Fibroblast of villous mesenchyme (primary cell): ENCODE measurements at places on chromosomes 1 and 21. TPM values are rescaled to one million over a fixed set of nuclear protein-coding genes. Genes with fewer than 3 reads are reported as not detected.

- no peak for DNase-seq
Observed at GRCh38 chr1:157081707-157082106, 17.9 kb downstream of the ETV3L start.

Gene LYPLA2
- total RNA-seq, result 46.7 and 48.8 TPM in 2 replicates

Gene LORICRIN
- not detected in 2 replicates for total RNA-seq

Gene FBXO28
- total RNA-seq, result 27.4 and 41.5 TPM in 2 replicates

Gene ADAMTS4
- total RNA-seq, result 6.8 and 8.2 TPM in 2 replicates

GRCh38 chr1:201228011-201228983 is 37.7 kb downstream of the IGFN1 start:
- DNase-seq, result no peak

DNA sequence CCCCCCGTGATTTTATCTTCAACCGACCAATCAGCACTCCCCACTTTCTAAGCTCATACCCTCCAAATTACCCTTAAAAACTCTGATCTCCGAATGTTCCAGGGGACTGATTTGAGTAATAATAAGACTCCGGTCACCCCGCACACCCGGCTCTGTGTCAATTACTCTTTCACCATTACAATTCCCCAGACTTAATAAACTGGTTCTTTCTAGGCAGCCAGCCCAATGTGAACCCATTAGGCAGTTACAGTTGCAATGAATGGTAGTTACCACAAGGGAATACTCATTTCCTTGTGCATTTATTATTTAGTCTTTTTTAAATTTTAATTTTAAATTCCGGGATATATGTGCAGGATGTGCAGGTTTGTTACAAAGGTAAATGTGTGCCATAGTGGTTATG is 177.9 kb downstream of the HFM1 start:
- DNase-seq, result no peak

DNA sequence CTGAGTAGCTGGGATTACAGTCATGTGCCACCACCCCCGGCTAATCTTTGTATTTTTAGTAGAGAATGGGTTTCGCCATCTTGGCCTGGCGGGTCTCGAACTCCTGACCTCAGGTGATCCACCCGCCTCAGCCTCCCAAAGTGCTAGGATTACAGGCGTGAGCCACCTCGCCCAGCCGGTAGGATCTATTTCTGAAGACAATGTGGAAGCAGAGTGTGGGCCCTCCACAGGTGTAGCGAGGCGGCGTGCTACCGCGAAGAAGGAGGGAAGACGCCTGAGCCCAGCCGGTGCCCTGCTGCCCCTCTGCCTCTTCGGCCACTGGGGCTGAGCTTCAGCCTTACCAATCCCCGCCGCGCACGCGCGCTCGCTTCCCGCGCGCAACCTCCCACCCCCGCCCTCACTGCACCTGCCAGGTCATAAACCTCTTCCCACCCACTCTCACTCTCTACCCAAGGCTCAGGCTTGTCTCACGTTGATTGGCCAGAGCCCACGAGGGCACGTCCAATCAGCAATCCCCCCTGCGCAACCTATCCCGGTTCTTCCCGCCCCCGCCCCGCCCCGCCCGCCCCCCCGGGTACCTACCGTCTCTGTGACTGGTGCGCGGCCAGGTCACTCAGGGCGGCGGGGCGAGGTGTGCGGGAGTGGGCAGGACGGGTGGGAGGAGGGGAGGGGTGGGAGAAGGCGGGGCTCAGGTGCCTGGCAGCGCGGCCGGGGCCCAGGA is 409 bp upstream of the HOOK1 start:
- DNase-seq, result no peak

GRCh38 chr1:56645677-56646305 is 677 bp downstream of the PRKAA2 start:
- no peak for DNase-seq

Gene TTC22
- not detected in 2 replicates for total RNA-seq

- no peak for DNase-seq
Observed at GRCh38 chr1:207021139-207021861, 11.3 kb downstream of the C1orf116 start.

Gene FAM131C
- under 0.01 TPM in 1 of 2 replicates, not detected in the other for total RNA-seq

Gene HSD3B2
- not detected in 2 replicates for total RNA-seq

GRCh38 chr1:117096951-117097408 is 24.6 kb downstream of the TRIM45 start:
- peak; percentile 47 for DNase-seq

Gene NBPF9
- 24.5 and 25.0 TPM in 2 replicates for total RNA-seq

- peak; percentile 93 for DNase-seq
Observed at GRCh38 chr1:36224537-36225282, 467 bp downstream of the THRAP3 start.

Gene ITLN2
- not detected in 2 replicates for total RNA-seq

DNA sequence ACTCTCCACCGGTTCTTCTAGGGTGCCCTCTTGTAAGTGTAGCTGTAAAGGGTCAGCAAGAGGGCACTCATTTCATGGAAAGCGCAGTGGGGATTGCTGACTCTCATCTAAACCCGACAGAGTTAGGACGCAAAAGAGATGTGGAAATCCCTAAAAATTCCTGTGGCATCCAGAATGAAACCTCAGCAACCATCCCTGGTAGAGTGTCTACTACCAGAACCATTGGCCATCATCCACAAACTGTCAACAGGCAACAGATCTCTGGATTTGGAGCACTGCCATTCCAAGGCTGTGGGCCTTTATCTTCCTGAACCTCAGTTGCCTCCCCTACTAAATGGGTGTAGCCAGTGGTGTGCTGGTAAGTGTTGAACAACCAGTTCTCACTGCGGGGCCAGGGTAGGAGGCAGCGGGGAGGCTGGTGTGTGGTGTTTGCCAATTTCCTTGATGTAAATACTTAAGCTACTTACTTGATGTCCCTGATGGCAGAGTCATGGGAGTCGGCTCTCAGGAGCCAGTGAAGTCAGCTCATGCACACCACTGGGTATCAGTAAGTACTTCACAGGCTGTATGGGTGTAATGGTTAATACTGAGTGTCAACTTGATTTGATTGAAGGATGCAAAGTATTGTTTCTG is 195.8 kb downstream of the KAZN start:
- no peak for DNase-seq

- DNase-seq, result peak; percentile 92
Observed at GRCh38 chr1:246632281-246633168, 66.3 kb downstream of the CNST start.

Gene PLXNA2
- 0.86 and 1.9 TPM in 2 replicates for total RNA-seq

- no peak for DNase-seq
Observed at GRCh38 chr1:220363196-220363837, 91.1 kb upstream of the RAB3GAP2 start.

Gene DNALI1
- total RNA-seq, result 7.1 and 7.3 TPM in 2 replicates

DNA sequence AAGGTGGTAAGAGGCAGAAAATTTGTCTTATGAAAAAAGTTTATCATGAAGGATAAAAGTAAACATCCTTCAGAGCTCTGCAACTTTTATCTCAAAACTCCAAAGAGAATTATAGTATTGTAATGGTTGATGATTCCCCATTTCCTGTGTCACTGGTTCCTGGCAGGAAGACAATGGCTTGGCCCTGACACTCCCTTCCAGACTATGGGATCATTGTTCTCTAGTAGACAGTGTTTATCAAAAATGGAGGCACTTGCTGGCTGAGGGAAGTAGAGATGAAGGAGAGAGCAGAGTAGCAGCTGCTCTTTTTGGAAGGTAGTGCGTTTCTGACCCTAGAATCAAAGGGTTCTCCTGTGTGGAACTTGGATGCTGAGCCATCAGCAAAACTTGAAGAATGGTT is 145.9 kb upstream of the ATP1B1 start:
- no peak for DNase-seq

Gene FMN2
- total RNA-seq, result 19.0 and 35.0 TPM in 2 replicates

DNA sequence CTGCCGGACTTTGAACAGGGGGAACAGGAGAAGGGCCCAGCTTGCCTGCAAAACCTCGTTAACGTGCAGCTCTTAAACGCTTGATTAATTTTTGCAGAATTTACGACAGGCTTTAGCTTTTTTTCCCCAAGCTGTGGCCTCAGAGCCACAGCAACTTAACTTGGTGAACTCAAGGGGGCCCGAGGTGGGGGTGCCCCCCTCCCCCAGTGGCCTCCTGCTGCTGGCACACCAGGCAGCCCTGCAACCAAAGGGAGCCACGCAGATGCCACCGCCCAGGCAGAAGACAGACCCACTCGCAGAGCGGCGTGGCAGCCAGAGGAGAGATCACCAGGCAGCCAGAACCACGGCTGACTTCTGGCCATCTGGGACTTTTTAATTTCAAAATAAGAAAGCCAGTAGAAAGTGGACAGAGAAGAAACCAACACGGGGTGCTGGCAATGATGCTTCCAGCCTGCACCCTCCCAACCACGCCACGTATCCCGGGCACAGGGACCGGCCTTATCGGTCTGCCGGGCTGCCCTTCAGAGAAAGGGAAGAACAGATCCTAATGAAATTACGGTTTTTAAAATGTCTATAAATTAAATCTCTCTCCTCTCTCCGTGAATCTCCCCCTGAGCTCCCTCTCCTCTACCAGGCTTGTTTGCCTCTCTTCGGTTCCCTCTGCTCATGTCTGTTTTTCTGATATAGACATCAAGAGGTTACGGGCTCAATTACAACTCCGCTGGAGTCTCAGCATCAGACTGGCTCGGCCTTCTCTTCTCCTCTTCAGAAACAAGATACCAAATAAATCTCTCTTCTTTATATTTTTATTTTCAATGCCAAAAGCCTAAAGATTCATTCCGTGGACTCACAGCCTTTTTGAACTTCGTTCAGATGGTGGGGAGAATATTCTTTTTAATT is 6.4 kb downstream of the CASZ1 start:
- no peak for DNase-seq
